Stimulated activated CD8-positive, alpha-beta memory T cell treated with anti-CD3 and anti-CD28 coated beads, Interleukin-15, amount 100 ng/mL, for 24 hours (primary cell): ENCODE measurements at places on chromosomes 2 and 18.

GRCh38 chr2:74691929-74692328 is 37.9 kb downstream of the SEMA4F start:
- DNase-seq: no peak

- DNase-seq: no peak
Measured at GRCh38 chr2:80078290-80079036, 226.1 kb downstream of the LRRTM1 start.

DNA sequence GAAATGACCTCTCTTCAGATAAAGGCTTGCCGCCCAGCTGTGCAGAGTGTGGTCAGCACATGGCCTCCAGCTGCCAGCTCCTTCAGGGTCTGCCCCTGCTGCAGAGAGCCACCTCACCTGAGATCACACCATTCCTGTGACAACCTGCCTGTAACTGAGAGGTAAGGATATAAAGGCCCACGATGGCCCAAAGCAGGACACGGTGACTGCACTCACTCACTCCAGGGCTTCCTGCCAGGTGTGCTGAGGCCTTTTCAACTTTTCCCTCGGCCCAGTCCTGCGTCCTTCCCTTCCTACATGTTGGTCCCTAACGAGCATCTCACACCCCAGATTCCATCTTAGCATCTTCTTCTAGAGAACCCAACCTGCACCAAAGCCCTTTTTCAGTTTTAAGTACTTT is 36.2 kb downstream of the ANKRD44 start:
- no peak for DNase-seq

GRCh38 chr2:237058423-237058822 is 27.3 kb upstream of the COPS8 start:
- DNase-seq: no peak

GRCh38 chr2:231711677-231712450 is 3.5 kb downstream of the PTMA start:
- DNase-seq: no peak

DNA sequence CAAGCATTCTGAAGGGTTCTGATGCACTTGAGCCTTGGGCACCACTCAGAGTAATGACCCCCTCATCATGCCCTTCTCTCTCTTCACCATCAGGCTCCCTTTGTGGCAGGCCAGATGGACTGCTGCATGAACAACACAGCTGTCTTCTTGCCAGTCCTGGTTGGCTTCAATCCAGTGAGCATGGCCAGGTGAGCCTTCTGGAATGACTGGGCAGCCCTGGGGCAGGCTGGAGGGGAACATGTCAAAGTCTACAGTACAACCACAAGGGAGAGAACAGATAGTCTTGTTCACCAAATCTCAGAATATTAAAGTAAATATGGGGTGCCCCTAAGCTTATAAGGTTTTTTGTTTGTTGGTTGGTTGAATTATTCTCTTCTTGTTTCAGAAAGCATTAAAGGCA is 4.4 kb downstream of the GCKR start:
- no peak for DNase-seq
